ELR (cell line): ENCODE measurements at places on chromosomes 12 and 14.

- DNase-seq = no peak
Measured at GRCh38 chr14:104603711-104604401, 716 bp downstream of the TMEM179 start.

DNA sequence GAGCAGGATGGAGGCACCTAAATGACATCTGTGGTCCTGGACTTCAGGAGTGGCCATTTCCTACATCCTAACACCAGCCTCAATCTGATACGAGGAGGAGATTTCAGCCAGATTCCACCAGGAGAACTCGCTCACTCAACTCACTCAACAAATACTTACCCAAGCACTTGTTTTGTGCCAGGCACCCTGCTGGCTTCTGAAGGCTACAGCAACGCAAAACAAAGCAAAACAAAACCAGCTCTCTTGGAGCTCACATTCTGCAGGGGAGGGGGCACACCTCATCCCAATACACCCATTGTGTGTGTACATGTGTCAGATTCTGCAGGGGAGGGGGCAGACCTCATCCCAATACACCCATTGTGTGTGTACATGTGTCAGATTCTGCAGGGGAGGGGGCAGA lies 144.8 kb downstream of the PIWIL1 start:
- DNase-seq = no peak

DNA sequence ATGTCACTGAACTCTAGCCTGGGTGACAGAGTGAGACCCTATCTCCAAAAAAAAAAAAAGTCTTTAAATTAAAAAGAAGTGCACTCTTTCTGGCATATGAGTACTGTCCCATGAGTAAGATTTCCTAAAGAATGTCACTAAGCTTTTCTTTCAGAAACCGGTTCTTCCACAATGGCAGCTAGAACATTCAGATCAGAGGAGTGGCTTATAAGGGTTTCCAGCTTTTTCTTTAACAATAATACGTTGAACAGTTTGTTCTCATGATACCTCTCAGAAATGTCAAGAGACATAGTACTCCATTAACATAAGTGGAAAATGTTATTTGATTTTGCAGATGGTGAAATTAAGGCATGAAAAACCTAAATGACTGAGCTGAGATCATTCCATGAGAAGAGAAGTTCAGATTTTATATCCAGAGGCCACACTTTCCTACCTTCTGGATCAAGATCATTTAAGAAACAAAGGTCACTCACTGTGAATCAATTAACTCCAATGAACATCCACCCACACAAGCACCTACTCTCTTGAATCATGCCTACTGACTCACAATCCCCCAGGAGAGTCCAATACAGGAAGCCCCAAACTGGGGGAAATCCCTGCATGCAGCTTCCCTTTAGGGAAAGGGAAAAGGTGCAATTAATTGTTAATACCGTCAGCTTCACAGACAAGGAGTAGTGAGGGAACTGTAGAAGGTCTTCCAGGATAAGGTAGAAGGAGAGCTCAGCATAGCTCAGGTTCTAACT lies 86.9 kb downstream of the SPTSSA start:
- DNase-seq = peak; percentile 33

- no peak for DNase-seq
Measured at GRCh38 chr14:20742132-20742531, 3.6 kb upstream of the EDDM3A start.

GRCh38 chr14:70069186-70069585 lies 119.6 kb downstream of the SLC8A3 start:
- peak; percentile 13 for DNase-seq

DNA sequence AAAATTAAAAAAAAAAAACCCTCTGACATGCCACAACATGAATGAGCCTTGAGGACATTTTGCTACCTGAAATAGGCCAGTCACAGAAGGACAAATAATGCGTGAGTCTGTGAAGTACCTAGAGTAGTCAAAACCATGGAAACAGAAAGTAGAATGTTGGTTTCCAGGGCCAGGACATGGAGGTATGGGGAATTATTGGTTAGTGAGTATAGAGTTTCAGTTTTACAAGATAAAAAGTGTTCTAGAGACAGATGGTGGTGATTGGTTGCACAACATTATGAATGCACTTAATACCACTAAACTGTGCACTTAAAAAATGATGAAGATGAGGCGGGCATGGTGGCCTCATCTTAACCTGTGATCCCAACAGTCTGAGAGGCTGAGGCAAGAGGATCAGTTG lies 47.6 kb upstream of the ZFP36L1 start:
- no peak for DNase-seq

DNA sequence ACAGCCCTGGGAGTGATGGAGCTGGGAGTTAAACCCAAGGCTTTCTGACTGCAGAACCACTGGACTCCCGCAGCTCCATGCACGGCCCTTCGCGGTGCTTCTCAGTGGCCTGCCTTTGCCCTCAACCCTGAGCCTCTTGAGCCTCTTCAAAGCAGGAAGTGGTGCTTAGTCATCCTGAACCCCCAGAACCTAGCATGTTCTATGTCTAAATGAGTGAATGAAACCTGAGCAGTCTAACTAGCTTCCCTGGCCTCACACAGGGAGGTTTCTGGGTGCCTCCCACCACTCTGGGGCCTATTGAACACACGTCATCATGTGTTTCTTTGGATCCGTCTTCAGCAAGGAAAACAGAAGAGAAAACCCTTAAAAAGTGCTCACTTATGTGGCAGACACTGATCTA lies 117.9 kb upstream of the SFSWAP start:
- DNase-seq = no peak

DNA sequence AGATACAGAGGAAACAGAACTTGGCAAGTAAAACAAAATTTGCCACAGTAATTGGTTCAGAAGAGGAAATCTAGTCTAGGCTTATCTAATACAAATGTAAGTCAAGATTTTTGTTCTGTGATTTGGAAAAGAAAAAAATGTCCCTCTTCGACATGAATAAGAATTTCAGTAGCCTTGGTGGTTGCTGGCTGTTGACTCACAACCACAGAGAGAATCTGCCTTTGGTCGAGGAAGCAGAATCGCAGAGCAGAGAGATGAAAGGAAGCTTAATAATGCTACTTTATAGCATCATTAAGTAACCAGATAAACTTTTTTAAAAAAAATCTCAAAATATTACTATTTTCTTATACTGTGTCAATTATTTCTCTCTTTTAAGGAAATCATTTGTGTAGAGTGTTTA lies 1096.6 kb downstream of the FLRT2 start:
- peak; percentile 2 for DNase-seq

DNA sequence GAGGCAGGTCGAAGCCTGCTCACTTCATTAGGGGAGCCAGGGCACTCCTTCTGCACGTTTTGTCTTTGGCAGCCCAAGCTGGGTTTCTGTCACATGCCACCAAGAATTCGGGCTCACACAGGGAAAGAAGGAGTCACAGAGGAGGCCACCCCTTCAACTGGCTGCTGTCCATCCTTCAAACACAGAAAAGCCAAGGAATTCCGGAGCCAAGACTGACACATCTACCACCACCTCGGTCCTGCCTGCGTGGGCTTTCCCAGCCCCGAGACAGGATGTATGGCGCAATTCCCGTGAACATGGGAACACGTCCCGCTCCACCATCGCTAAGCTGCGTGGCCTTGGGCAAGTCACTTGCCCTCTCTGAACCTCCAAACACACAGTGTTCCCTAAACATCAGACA lies 70.4 kb downstream of the NCOR2 start:
- DNase-seq = peak; percentile 59

- DNase-seq = no peak
Measured at GRCh38 chr12:132174839-132175490, 30.7 kb downstream of the NOC4L start.

DNA sequence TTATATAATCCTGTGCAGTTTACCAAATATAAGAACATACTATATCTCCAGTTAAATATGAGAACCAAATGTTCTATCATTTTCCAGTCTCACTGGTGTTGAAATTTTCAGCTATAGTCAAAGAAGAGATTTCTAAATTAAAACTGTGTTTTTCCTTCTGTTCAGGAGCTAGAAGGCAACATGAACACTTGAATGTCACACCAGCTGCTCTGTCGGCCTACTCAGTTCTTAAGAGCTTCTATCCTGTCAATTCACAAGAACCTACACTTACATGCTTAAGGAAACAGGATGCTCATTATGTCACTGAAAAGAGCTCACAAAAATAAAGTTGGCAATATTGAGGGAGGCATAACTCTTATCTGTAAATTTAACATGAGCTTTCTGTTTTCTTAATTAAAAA lies 43.1 kb downstream of the ATP2B1 start:
- DNase-seq = no peak

- DNase-seq = peak; percentile 52
Measured at GRCh38 chr12:63419154-63419553, 249.1 kb downstream of the DPY19L2 start.

- no peak for DNase-seq
Measured at GRCh38 chr12:120370343-120371243, 1.6 kb upstream of the MSI1 start.

DNA sequence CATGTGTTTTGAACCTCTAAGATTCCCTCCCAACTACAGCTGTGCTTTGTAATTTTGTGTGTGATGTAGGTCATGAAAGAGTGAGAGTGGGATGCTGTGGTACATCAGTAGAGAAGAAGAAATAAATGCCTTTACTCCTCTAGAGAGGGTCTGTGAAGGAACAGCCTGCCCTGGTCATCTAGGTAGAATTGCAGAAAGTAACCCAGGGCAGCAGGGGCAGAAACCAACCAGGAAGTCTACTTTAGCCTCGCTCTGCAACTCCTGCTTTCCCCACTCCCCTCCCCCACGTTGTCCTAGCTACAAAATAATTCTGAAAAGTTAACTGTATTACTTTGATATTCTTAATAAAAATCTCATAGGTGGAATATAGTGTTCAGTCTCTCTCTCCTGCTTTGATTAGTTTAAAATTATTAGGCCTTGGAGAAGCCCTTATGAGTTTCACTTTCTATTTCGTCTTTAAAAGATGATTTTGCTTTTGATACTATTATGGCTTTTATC lies 7.5 kb downstream of the TBK1 start:
- no peak for DNase-seq

GRCh38 chr14:29028973-29029582 lies 262.5 kb downstream of the FOXG1 start:
- peak; percentile 44 for DNase-seq

- peak; percentile 71 for DNase-seq
Measured at GRCh38 chr12:32586390-32586789, 92.7 kb upstream of the DNM1L start.

DNA sequence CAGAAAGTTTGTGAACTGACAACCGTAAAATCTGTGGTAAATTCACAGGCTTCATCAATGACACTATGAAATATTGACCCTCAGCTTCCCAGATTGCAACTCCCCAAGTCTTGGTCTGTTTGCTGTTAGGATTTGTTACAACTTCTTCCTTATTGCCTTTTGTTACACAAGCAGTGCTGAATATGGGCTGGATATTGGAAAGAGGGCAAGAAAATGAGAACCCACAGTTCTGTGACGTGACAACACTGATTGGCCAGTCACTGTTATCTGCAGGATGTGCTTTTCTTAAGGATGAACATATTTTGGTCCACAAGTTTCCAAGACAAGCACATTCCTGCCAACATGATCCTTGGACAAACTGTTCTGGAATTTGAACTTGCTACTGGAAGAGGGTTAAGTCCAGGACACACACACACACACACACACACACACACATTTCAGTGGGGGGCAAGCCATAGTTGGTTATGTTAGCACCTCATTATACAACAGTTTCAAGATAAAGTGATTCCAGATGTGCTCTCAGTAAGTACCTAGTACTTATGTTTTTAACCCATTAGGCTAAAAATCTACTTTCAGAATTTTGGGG lies 16.6 kb upstream of the SLC38A2 start:
- DNase-seq = peak; percentile 6

- no peak for DNase-seq
Measured at GRCh38 chr12:101908395-101908794, 31.0 kb downstream of the DRAM1 start.

DNA sequence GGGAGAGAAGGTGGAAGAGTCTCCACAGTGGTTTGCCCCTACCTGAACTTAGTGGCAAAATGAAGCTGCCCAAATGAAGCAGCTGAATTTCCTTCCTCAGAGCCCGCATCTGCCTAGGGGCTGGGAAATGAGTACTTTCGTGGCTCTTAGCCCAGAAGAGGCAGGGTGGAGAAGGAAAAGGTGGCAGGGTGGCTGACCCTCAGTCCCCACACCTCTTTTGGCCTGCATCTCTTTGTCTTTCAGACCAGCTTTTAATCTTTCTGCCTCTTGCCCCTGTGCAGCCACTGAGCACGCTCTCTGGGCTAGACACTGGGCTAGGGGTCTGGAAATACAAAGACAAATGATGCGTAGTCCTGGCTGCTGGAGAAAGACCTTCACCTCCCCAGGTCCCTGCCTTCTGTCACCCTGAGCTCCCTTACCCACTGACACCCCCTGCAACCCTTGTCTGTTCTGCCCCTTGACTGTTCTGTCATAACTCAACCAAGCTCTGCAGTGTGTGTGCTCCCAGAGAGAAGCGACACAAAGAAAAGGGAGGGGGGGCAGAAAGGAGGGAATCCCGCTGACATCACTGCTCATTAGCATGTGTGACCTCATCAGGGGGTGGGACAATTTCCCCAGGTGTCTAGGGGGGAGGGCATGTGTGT lies 371 bp upstream of the REM2 start:
- peak; percentile 51 for DNase-seq

- no peak for DNase-seq
Measured at GRCh38 chr12:126493366-126494108, 1428.3 kb downstream of the AACS start.

DNA sequence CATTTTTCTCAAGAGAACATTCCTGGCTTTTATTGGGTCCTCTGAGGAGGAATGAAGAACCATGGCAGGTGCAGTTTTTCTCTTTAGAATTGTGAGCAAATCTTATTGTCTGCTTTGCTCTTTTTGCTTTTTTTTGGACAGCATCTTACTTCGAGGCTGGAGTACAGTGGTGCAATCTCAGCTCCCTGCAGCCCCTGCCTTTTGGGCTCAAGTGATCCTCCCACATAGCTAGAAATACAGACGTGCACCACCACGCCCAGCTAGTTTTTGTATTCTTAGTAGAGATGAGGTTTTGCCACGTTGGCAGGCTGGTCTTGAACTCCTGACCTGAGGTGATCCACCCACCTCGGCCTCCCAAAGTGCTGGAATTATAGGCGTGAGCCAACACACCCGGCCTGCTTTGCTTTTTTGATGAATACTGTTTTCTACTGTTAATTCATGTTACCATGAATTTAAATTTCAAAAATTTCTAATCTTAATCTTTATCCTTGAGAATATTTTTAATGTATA lies 71.5 kb downstream of the POLR3B start:
- DNase-seq = no peak

- DNase-seq = no peak
Measured at GRCh38 chr14:94304243-94304642, 11.2 kb upstream of the SERPINA10 start.

DNA sequence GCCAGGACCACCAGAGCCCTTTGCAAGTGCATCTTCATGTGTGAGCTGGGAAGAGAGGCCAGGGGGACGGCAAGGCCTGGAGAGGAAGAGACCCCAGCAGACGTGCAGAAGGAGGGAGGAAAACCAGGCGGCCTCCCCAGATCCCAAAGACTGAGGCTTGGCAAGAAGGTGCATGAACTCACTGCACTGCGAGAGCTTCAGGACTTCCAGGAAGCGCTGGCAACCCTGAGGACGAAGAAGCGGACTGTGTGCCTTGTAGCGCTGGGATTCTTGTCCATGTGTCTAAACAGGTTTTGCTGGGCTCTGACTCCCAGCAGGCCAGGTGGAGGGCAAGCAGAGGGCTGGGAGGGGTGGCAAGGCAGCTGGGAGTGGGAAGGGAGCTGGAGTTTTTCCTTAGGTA lies 939 bp downstream of the TGFB3 start:
- no peak for DNase-seq
